Activated T-cell treated with anti-CD3 and anti-CD28 coated beads for 48 hours (primary cell): ENCODE measurements at places on chromosomes 6 and 20.

- DNase-seq, result no peak
Observed at GRCh38 chr20:17572034-17572638, 2.3 kb downstream of the DSTN start.

DNA sequence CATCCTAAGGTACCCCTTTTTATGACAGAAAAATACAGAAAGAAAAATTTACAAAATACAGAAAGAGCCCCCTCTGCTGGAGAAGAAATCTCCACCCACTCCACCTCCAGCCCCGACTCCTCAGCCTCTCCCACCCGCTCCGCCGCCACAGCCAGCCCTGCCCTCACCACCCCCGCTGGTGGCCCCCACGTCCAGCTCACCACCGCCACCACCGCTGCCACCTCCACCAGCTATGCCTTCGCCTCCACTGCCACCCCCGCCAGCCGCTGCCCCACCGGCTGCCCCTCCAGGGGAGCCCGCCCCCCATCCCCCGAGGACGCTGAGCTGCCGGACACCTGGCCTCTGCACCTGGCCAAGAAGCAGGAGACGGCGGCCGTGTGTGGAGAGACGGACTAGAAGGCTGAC lies 17.7 kb downstream of the WFDC2 start:
- no peak for DNase-seq

DNA sequence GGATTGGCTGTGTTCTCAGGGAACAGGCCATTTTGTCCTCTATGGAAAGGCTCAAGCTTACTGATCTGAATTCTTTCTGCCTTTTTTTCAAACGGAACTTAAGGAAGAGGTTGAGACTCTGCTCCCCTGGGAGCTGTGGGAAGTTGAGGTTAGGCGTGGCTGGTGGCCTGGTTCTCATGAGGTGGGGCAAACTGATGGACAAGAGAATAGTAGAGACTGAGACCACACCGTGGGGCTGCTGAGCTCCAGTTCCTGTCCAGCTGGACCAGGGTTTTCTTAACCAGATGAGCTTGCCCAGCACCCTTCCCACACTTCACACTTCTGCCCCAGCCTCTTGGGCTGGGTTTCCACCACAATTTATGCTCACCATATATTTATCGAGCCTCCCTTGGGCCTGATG lies 6.1 kb downstream of the AP5S1 start:
- DNase-seq, result no peak

DNA sequence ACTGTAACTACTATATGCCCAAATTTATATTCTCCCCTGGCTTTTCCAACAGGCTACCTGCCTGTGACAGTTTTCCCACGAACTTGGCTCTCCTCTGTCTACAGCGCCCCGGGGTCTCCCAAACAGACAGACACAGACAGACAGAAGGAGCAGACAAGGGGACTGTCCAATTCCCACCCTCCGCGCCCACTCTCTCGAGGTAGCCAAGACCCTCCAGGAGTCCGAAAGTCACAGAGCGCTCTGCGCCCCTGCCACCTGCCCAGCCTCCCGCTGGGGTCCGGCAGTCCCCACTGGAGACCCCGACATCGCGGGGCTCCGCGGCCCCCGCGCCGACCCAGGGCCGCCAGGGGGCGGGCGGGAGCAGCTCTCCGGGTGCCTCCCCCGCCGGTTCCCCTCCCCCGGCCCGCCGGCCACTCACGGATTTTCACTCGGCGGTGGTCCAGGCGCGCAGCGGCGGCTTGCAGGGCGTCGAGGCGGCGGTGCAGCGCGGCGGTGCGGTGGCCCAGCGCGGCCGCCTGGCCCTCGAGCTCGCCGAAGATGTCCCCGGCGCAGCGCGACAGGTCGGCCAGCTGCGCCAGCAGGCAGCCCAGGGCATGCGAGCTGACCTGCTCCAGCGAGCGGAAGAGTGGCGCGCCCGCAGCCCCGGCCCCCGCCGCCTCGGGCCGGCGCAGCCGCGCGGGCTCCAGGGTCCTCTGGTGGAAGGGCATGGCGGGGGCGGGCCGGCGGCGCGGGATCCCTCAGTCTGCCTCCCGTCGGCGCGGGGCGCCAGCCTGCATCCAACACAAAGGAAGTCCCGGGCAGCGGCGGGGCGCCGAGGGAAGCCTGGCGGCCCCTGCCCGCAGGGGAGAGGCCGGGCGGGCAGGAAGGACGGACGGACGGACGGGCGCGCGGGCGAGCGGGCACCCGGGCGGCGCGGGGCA lies 81.3 kb upstream of the CCDC28A start:
- DNase-seq, result peak; percentile 53

DNA sequence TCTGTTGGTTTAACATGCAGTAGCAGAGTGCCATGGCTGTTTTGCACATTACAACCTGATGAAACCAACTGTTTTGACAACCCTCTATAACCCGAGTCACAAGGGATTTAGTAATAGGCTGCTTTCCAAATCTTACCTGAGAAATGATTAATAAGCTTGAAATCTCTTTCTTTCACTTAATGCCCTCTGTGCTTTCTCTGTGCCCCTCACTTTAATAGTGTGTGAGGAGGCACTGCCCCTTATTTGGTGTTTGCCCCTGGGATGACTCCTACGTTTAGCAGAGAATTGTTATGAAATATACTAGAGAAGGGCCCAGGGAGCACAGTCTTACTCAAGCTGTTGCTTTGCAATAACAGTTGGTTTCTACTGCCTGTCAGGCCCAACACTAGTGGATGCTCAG lies 31.0 kb upstream of the PTCHD4 start:
- no peak for DNase-seq

DNA sequence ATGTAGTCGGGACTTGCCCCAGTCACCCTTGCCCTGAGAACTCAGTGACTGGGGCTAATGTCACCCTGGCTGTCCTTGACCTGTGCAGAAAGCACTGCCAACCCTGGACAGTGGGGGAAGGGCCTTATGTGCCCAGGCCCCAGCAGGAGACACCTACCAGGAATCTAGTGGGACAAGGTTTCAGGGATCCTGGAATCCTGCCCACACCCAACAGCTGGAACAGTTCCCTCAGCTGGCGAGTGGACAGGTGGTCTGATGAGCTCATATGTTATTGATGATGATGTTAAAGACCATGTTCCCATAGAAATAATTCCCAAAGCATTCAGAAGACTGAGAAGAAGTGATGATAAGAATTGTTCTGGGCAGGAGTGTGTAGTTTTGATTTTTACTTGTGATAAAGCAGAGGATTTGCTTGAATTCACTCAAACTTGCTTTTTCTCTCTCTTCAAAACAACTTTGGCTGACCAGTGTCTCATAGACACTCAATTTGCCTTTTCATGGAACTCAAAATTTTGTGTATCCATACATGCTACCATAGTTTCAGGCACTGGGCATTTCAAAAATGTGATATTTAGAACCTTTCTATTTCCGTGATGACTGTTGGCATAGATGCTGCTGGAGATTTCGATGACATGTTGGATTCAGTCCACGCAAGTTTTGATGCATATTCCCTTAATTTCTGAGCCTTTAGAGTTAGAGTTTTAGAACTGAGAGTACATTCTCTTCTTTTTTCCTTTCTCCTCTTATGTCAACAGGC lies 79.3 kb downstream of the SLC22A3 start:
- DNase-seq, result no peak

DNA sequence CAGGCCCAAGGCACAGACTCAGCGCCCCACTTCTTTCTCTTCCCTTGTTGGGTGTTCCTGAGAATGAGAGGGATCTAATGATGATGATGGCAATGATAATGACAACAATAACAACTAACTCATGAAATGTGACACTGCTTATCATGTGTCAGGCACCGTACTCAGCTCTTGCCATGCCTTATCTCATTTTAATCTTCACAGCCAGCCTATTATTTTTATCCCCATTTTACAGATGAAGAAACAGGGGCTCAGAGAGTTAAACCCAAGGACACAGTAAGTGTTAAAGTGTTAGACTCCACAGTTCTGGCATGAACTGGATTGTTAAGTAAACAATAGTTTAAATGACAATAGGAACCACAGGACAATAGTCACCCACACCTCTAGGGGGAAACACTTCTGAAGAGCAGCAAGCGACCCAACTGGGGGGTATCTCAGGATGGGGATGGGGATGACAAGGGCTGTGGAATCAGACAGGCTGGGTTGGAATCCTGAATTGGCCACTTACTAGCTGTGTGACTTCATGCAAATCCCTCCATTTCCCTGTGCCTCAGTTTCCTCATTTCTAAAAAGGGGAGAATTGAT lies 12.5 kb downstream of the RSPH9 start:
- DNase-seq, result no peak

DNA sequence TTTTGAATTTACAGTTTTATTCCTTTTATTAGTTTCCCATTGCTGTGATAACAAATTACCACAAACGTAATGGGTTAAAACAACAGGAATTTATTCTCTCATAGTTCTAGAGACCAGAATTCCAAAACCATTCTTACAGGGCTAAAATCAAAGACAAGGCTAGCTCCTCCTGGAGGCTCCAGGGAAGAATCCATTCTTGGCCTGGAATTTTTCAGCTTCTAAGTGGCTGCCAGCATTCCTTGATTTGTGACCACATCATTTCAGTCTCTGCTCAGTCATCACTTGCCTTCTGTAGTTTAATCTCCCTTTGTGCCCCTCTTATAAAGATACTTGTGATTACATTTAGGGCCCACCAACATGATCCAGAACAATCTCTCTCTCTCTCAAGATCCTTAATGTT lies 897 bp upstream of the SEL1L2 start:
- no peak for DNase-seq

- no peak for DNase-seq
Observed at GRCh38 chr20:50861012-50861411, 66.2 kb downstream of the BCAS4 start.

DNA sequence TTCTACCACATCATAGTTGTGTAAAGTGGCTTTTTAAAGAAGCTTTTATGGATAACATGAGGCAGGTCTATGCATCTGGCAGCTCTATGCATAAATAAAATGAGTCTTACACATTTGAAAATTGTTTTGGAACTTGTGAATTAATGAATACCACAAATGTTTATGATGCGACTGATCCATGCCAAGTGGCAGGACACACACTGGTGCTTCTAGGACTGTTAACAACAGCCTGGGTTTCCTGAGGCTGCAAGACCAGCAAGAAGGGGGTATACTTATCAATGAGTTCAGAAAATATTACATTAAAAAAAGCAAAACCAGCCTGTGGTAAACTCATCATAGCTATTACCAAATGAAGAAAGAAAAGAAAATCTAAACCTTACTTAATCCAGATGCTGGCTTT lies 212.9 kb upstream of the PDE10A start:
- DNase-seq, result no peak

DNA sequence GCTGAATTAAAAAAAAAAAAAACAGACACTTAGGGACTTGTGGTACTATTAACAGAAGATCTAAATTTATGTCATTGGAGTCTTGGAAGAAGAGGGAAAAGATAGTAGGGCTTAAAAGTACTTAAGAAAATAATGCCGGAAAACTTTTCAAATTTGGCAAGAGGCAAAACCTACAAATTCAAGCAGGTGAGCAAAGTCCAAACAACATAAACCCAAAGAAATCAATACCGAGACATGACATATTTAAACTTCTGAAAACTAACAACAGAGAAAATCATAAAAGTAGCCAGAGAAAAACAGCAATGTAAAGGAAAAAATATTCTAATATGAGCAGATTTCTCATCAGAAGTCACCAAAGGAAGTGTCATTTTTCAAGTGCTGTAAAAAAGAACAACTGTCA lies 44.4 kb downstream of the EPM2A start:
- DNase-seq, result no peak

GRCh38 chr20:35297740-35298139 lies 5.5 kb upstream of the FAM83C start:
- no peak for DNase-seq

DNA sequence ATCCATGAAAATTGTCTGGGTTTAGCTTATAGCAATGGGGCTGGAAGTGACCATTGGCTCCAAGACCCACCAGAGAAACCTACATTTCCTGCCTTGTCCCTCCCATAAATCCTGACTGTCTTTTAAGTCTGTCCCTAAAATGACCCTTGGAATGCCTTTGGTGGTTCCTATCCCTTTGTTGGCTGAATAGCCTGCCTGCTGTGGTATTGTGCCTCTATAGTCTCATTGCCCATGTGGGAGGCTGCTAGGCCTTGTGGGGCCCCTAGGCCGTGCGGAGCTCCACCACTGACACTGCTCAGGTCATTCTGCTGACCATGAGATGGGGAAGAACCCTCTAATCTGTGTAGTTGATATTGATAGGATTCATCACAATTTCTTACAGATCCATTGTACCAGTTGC lies 43.3 kb downstream of the SCP2D1 start:
- DNase-seq, result no peak

DNA sequence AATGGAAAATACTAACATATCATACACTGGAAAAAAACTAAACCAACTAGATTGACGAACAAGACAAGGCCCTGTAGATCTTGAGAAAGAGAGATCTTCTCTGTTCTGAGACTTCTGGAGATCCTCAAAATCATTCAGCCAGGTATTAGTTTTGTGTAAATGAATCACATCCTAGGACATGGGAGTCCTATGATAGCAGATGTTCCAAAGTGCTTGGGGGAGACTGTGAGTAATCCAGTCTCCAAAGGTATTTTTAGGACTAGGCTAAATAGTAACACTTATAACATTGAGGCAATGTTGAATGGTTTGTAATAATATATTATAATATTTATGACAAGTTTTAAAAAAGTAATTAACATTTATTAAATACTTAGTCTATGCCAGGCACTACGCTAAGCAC lies 275.0 kb downstream of the BTBD9 start:
- no peak for DNase-seq

DNA sequence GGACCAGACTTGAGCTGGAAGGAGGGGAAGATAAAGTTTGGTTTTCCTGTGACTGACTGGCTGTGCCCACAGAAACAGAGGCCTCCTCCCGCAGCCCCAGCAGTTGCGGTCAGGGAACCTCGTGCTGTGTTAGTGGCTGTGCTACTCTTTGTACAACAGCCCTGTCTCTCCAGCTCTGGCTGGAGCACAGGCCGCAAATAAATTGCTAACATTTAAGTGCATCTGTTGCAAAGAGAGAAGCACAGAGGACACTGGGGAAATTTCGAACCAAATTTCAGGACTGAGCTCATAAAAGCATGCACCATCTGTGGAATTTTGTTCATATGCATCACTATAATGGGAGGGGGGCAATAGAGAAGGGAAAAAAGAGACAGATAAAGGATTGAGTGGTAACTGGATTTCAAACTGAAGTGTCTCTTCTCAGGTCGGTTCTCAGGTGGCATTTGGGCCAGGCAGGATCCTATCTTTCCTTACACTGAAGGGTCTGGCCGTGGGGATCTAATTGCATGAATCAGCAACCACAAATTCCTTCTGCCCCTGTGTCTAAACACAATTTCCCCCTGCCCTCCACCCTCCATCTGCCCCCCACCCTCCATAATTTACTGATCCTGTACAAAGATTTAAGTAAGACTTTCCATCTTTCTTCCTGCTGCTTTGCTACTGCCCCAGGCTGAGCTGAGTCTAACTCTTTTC lies 88.9 kb upstream of the ATXN1 start:
- DNase-seq, result no peak
